ENCODE measurements at places on chromosomes 12 and 14. TPM values are rescaled to one million over a fixed set of nuclear protein-coding genes. Genes with fewer than 3 reads are reported as not detected.

DNA sequence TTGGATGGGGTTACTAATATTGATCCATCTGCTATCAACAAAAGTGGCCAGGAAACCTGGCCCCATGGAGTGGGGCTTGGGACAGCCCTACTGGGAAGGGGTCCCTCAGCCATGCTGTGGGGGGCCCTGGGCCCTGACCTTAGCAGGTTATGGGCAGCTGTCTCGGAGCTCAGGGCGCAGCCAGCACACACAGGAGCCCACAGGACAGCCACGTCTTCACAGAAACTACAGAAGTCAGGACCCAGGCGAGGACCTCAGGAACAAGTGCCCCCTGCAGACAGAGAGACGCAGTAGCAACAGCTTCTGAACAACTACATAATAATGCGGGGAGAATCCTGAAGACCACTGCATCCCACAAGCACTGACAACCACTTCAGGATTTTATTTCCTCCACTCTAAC, 11.9 kb upstream of the FKBP11 start:
- DNase-seq = no peak

DNA sequence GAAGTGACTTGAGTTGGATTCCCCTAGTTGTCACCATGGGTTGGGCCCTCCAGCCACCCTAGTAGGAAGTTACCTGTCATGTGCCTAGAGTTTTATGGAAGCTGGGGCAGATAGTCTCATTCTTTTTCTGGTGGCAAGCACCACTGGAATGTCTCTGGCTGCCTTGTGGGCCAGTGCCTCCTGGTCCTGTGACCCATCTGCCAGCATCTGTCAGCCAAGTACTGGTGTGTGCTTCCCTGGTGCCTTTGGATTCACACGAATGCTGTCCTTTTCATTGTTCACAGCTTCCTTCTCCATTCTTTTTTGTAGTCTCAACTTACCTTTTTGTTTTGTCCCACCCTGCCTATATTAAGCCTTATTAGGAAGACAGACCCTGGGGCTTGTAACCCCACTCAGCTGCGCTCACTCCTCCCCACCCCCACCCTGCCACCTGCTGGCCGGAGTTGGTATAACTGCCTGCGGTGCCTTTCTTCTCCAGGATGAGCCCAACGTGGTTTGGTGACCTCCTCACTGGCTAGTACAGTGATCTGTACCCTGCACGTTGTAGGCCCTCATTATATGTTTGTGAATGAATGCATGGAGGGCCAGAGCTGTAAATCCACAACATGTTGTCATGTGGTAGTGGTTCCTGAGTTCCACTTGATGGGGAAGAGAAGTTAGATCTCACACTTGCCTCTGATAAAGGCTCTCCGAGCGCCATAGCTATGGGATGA, 125.7 kb downstream of the TSPAN9 start:
- no peak for DNase-seq

DNA sequence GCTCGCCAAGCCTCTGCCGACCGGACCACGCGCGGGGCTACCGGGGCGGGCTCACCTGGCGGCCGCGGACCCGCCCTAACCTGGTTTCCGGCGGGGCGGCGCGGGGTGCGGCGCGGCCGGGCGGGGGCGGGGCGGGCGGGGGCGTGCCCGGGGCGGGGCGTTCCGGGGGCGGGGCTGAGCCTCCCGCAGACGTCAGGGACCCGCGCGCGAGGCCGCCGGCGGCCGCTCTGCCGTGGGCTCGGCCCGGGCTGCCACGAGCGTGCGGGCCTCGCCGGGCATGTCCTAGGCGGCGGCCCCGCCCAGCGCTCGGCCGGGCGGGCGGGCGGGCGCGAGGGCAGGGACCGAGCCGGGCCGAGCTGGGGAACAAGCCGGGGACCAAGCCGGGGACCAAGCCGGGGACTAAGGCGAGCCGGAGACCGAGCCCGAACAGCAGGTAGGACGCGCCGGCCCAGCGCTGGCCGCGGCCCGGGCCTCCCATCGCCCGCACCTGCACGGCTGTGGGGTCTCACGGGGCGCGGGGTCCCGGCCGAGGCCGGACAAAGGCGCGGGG, at the start of gene CEP170B:
Gene CEP170B (plus strand): TSS at position 188 of the 550 bp plus-strand sequence. CDS start 3,183 bp downstream, outside the sequence.
- DNase-seq = no peak

DNA sequence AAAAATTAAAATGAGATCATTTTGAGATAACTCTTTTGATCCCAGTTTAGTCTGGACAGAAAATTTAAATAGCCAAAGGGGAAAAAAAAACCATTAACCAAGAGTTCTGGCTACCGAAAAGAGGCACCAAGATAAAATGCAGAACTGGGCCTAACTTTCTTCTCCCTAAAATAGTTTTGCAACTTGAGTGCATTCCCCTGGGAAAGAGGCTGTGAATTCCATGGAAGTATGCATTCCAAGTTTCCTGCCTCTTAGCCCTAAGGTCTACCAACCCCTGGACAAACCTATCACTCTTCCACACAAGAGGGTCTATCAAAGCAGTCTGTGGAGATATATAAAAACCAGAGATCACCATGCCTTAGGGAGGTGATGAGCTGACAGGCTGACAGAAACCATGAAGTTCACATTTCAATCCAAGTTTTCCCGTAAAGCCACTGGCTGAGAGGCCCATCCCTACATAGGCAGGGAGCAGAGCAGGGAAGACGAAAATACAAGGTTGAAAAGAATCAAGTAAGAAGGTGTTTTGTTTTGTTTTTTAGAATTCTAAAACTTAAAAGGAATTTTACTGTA, 33.8 kb downstream of the DCP1B start:
- DNase-seq = no peak

DNA sequence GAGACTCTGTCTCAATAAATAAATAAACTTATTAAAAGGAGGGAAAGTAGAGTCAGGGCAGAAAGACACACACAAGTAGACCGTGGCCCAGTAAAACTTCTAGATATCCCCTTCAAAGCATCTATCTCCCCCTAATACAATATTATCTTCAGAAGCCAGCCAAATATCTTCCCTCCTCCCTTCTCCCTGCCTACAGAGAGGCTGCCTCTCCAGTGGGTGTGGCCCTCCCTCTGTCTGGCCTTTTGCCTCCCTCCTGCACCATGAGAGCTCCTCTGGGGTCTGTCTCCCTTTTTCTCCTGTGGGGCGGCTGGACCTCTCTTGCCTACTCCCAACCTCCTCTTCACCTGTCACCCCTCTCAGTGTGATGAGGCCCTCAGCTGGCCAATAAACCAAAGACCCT, 139.2 kb downstream of the EGLN3 start:
- no peak for DNase-seq

DNA sequence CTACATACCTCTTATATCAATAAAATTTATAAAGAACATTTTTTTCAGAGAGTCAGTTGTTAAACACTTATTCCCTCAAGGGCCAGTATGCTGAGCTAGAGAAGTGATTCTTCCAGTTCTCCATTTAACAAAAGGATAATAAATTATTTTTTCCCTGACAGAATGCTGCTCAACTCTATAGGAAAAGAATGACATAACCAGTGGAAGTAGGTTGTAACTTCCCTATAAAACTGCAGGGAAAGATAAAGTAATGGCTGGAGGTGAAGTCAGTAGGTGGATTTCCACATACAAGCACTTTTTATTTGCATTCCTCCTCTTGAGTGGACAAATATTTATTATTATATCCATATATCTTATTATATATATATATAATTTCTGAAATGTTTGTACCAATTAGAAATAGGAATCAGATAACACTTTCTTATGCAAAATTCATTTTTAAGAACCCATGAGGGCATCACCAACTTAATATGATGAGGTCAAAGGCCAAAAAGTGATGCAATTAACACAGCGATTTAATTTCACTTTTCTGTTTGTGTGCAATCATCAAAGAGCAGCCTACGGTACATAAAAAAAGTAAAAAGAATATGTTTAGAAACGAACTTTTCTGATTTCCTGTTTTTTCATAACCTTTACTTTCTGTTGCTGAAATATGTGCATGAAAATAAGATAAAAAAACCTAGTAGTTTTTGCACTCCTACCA, 175.3 kb downstream of the PRKD1 start:
- no peak for DNase-seq

The SLC5A8 gene
- total RNA-seq = under 0.01 TPM

The MYF5 gene
- not detected for total RNA-seq

The SLC17A8 gene
- not detected for total RNA-seq

Data from dermis microvascular lymphatic vessel endothelial cell (primary cell).